ENCODE measurements at places on chromosomes 5 and 9.

DNA sequence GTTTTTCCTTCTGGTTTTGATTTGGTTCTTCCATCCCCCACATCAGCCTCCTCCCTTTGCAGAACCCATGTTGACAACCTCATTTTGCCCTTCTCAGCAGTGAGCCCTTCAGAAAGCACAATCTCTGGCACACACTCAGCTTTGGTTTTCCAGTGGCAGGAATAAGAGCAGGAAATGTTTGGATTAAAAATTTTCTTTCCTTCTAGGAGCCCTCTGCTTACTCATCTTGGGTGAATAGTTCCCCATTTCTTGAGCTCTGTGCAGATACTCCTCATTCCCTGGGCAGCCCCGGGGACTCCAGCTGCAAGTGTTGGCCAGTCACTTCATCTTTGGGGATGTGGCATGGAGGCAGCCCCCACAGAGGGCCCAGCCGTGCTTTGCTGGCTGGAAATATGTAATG lies 170.5 kb downstream of the NR3C1 start:
- DNase-seq, result no peak

DNA sequence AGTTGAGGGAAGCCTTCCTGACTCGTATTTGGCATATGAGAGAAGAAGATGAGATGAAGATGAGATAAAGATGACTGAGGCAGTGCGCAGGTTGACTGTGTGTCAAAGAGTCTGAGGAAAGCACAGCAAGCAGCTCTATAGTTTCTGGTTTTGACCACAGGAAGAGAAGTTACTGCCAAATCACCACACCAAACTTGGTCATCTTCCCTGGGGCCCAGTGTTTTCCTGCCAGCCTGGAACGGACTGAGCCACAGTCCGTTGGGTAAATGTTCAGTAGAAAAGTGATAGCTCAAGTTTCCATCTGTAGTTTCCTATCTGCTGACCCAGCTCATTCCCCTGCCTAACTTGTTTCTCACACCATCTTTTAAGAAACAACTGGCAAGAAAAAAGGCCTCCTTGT lies 80.7 kb upstream of the ADAMTS19 start:
- DNase-seq, result no peak

DNA sequence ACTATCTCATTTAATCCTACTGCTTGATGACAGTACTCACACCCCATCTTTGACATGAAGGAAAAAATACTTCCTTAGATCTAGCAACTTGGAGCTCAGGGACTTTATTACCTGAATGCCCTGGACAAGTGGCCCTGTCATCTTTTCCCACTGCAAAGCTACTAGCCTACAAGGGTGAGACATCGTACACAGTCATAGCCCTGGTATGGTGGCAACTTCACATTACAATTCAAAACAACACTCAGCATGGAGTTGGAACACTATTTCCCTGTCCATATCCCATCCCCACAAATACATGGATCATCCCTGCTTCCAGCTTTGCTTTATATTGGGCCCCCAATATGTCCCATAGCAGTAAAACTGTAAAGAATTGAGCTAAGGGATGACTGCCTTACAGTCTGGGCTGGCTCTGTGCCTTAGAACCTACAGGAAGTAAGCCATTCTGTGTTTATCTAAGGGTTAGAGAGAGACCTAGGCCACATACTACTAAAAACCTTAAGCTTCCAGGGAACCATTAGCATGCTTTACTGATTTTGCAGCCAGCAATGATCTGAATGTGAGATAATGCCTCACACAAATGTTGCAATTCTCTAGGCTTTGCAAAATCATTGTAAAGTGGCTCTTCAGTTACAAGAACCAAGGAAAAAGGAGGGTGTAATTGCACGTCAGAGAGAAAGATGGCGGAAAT lies 55.9 kb downstream of the OTULIN start:
- DNase-seq, result no peak

- no peak for DNase-seq
Observed at GRCh38 chr5:28523888-28524635, 1485.7 kb upstream of the CDH9 start.

Measured in activated CD4-positive, alpha-beta T cell treated with anti-CD3 and anti-CD28 coated beads, Interleukin-2, amount 50 U/mL, for 4 hours (primary cell).